Activated CD8-positive, alpha-beta T cell treated with anti-CD3 and anti-CD28 coated beads, Interleukin-2, amount 10 ng/mL, durations not matched to agents 7 days and 5 days (primary cell): ENCODE measurements at places on chromosomes 2 and 18. TPM values are rescaled to one million over a fixed set of nuclear protein-coding genes. Genes with fewer than 3 reads are reported as not detected.
A peak's percentile ranks its signal among the peaks of the same experiment; 100 is the strongest.

- DNase-seq, result no peak
Observed at GRCh38 chr2:77104554-77104953, 417.6 kb downstream of the LRRTM4 start.

DNA sequence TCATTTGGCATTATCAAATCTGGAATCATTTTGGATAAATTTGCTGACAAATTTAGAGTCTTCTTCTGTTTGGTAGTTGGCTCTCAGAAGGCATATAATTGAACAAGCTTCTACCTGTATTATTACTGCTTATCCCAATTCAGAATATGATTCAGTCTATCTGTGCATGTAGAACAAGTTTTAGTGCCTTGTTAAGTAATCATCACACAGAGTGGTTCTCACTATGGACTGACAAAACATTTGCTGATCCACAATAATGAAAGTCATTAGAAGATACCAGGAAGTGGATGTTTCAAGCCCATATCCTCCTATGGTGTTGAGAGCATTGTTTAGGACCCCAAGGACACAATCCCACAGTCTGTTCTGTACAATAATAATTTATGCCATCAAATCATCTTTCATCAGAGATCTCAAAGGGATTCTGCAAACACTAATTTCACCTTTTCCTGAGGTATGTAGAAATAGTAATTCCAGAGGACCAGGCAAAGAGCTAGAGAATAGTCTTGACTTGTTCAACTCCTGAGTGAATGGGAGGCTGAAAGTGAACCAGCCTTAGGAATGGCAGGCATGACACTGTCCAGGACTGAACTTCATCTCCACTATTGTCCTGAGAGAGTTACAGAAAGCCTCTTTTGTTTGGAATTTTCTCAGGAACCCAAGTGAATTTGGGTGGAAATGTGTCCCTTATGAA, 29.6 kb upstream of the DSC1 start:
- no peak for DNase-seq

The C2orf66 gene
- total RNA-seq, result 0.13 TPM

The RETREG2 gene
- 111 TPM for total RNA-seq

The TFCP2L1 gene
- total RNA-seq, result not detected

DNA sequence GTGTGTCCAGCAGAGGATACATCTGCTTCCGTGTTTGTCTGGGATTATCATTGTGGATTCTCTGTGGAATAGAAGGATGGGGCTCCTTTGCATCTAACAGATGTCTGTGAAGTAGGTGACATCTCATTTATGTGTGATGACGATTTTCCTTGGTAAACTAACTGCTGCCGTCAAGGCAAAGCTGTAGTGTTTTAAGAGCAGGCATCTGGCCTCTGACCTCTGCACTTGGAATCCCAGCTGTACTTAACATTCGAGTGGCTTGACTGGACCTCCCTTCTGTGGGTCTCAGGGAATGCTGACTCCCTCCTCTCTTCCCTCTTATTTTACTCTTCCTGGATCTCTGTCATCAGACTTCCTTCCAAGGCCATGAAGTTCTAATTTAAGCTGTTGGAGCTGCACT, 56.4 kb downstream of the DCDC2C start:
- DNase-seq, result no peak

- peak; percentile 73 for DNase-seq
Observed at GRCh38 chr2:207143215-207144172, 22.3 kb downstream of the KLF7 start.

- DNase-seq, result no peak
Observed at GRCh38 chr2:240139666-240140393, 628 bp downstream of the OTOS start.

DNA sequence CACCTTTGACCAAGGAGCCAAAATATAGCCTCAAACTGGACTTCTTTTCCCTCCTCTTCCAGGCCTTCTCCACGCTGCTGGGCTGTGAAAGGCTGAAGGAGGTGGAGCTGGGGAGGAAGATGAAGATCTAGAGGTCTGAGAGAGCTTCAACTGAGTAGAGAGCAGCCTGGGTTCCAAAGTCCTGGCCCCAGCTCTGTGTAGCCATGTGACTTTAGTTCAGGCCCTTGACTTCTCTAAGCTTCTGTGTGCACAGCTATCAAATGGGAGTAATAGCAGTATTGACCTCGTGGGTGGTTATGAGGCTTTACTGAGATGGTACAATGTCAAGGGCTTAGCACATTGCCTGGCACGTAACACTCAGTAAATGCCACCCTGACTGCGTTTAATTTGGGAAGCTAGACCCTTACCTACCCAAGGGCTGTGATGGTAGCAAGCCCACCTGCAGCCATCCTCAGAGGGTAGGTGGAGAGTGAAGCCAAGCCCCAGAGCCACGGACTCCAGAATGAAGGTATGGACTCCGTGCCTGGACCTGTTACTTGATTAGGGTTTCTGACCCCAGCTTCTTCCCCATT, 38.4 kb downstream of the SERTAD2 start:
- DNase-seq, result no peak

The GCG gene
- total RNA-seq, result not detected

The L3MBTL4 gene
- not detected for total RNA-seq
